NCI-H187 treated with DMSO at 0.1 percent for 48 hours (cell line): ENCODE measurements at places on chromosomes 7 and 10.
A peak's percentile ranks its signal among the peaks of the same experiment; 100 is the strongest.

- DNase-seq: no peak
Observed at GRCh38 chr7:105636982-105637381, 55.7 kb upstream of the EFCAB10 start.

GRCh38 chr7:130270947-130271800 is 4.5 kb downstream of the CPA2 start:
- DNase-seq: no peak

DNA sequence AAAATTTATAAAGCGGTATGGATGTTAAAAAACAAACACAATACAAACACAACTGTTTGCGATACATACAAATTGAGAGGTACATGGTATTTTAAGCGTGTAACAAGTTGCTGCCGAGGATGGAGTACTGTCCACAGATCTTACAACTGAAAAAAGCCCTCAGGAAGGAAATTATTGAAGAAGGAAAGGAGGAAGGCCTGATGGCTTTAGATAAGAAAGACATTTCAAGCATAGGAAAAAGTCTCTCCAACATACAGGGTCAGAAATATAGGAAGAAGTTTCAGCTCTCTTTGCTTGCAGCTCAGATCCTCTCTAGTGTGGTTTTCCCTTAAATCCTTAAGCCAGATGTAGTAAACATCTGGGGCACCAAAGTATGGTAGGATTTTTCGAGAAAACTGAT is 25.0 kb downstream of the RBM28 start:
- DNase-seq: no peak

- DNase-seq: peak; percentile 88
Observed at GRCh38 chr7:13990984-13991790, 1.7 kb upstream of the ETV1 start.

- no peak for DNase-seq
Observed at GRCh38 chr7:71835056-71835455, 577.1 kb downstream of the CALN1 start.

DNA sequence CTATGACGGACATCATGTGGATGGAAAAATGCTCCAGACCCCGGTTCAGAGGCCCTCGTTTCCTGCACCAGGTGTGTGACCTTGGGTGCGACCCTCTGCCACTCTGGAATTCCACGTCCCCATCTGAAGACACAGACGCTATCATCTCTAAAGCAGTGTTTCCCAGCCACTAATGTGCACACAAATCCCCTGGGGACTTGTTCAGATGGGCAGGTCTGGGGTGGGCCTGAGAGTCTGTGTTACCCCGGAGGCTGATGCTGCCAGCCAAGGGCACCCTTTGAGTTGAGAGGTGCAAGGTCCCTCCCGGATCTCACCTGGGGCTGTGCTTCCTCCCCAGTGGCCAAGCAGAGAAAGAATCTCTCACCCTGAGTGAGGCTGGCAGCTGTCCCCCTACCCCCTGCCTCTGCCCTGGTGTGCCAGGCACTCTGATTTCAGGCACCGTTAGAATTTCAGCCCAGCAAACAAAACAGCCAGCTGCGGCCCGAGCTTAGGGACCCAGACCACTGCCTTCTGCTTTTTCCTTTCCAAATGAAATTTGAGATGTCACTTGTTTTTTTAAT is 90.0 kb downstream of the SLIT1 start:
- DNase-seq: no peak

GRCh38 chr10:84683980-84684740 is 355.8 kb downstream of the CCSER2 start:
- DNase-seq: no peak
